ENCODE measurements at places on chromosomes 3 and 15.

- DNase-seq, result no peak
Observed at GRCh38 chr3:89697321-89697916, 590.0 kb downstream of the EPHA3 start.

- DNase-seq, result no peak
Observed at GRCh38 chr3:159522276-159522675, 466.4 kb upstream of the IL12A start.

DNA sequence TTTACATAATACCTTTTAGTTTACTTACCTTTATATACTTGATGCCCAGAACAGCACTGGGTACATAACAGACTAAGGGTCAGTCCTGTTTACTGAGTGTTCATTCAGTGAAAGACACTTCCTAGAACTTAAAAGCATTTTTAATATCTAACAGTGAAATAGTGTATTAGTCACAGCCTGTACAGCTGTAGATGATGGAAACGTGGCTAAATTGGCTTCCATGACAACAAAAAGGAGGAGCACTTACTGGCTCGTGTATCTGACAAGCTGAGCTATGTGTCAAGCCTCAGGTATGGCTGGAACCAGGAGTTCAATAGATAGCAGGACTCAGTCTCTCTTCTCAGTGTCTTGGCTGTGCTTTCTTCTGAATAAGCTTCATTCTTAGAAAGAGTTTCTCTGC is 40.2 kb downstream of the CMTM8 start:
- DNase-seq, result no peak

DNA sequence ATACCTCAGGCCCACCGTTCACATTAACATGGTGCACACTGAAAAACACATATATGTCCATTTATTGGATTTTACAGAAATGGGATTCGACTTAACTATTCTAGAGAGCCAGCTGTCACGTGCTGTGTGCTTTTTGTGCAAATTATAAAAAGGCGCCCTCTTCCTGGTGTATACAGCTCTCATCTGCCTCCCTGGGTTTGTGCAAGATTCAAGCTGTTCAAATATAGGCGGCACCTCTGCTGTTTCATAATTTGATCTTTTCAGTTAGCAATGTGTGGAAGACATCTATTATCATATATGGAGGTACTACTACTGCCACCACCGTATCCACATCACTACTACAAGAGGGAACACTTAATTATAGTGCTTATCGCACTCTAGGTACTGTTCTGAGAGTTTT is 187.6 kb downstream of the EBLN2 start:
- no peak for DNase-seq

- no peak for DNase-seq
Observed at GRCh38 chr3:106206146-106206545, 337.3 kb upstream of the CBLB start.

DNA sequence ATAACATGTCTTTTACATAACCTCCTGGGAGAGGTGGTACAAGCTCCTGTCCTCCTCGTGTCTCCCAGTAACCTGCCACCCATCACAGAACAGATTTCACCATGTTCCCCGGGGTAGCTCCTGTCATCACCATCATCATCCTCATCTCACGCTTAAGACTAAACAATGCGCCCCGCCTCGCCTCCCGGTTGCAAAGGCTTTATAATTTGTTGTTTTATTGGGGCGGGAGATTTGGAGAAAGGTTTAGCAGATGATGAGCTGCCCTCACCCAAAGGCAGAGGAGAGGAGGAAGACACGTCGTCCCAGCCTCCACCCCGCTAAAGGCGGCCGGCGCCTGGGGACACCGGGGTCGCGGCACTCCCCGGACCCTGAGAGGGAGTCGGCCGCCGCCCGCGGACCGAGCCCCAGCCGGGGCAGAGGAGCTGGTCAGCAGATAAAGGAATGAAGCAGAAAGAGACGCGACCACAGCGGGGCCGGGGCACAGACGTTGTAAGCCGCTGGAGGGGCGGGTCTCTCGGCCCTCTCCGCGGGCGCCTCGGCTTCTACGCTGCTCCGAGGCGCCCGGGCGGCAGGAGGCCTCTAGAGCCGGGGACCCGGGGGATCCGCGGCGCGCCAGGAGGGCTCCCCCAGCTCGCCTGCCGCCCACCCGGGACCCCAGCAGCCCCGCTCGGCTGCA is 589 bp downstream of the HERC1 start:
- DNase-seq, result peak; percentile 13

- no peak for DNase-seq
Observed at GRCh38 chr3:130960139-130960795, 66.4 kb downstream of the ASTE1 start.

Data from activated T-helper 1 cell treated with Interleukin-2 at 50 U/mL for 16 hours (primary cell).